Fibroblast of lung (primary cell): ENCODE measurements at places on chromosomes 6 and 20. TPM values are rescaled to one million over a fixed set of nuclear protein-coding genes. Genes with fewer than 3 reads are reported as not detected.

LY6G5C gene
- 0.51 and 0.83 TPM in 2 replicates for total RNA-seq

RUNX2 gene
- total RNA-seq, result 2.1 and 4.5 TPM in 2 replicates

RSPH4A gene
- total RNA-seq, result under 0.01 and 0.17 TPM in 2 replicates

MCHR2 gene
- not detected in 2 replicates for total RNA-seq
